ENCODE measurements at places on chromosomes 6 and 20. TPM values are rescaled to one million over a fixed set of nuclear protein-coding genes. Genes with fewer than 3 reads are reported as not detected.
A peak's percentile ranks its signal among the peaks of the same experiment; 100 is the strongest.

- DNase-seq, result no peak
- H3K4me1 ChIP-seq, result no peaks in the 10 kb centered on the region
- H3K4me3 ChIP-seq, result no peak overlapping the region
- H3K27ac ChIP-seq, result no peak overlapping the region
Measured at GRCh38 chr20:36208257-36208656, 28.0 kb upstream of the AAR2 start.

DNA sequence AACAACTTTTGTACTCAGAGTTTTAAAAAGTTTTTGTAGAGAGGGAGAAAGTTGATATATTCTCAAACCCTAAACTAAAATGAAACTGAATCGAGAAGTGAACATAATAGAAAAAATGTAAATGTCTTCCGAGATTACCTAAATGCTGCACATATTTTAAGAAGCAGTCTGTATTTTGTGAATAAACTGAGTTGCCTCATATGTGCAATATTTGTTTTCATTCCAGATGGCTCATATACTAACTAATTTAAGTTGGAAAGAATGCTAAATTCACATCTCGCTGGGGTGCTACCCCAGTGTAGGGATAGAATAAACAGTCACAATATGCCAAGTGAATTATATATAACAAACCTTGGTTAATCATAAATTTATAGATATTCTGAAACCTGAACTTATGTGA, 285.9 kb upstream of the THEMIS start:
- no peak overlapping the region for H3K4me3 ChIP-seq
- DNase-seq, result no peak
- H3K36me3 ChIP-seq, result no peaks in the 10 kb centered on the region
- H3K27me3 ChIP-seq, result no peaks in the 10 kb centered on the region

GRCh38 chr6:1129131-1129530, 182.8 kb upstream of the FOXQ1 start:
- no peak for DNase-seq
- peaks cover 7% of the 10 kb centered on the region for H3K27me3 ChIP-seq
- H3K36me3 ChIP-seq, result no peaks in the 10 kb centered on the region
- H3K4me3 ChIP-seq, result no peak overlapping the region

DNA sequence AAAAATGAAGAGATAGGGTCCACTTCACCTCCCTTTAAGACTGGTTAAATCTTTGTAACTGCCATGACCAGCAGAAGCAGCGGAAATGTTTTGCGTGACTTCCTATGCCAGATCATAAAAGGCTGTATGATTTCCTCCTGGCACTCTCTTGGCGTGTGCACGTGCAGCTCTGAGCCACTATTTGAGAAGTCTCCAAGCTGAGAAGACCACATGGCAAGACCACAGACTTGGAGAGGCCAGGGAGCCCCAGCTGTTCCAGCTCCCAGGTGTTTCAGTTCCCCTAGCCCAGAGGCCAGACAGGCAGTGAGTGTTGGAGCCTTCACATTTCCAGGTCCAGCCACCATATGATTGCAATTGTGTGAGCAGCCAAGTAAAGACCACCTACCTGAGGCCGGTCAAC, 259.3 kb upstream of the RIN2 start:
- no peak overlapping the region for H3K4me3 ChIP-seq

DNA sequence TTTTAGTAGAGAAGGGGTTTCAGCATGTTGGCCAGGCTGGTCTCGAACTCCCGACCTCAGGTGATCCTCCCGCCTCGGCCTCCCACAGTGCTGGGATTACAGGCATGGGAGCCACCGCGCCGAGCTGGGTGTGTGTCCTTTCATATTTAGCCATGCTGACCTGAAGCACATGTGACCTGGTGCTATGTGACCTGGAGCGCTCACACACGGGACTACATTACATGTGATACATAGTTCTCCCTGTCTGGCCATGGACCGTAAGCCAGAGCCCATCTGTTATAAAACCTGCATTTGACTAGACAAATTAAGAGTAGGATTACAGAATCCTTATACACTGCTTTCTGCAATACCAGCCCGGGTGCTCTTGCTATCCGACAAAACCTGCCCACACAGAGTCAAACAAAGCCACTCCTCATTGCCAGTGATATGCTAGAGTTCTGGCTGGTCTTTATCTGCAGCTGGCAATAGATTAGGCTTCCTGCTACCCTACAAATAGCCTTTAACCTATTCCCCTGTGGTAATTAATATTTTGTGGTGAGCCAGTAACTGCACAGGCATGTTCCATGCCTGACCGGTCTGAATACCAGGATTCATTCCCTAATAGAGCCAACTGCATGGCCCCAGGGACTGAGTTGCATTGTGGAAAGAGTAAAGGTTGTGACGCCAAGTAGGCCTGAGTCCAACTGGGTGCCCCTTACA, 26.3 kb upstream of the FAM50B start:
- no peak overlapping the region for H3K4me3 ChIP-seq
- H3K4me1 ChIP-seq, result no peaks in the 10 kb centered on the region
- DNase-seq, result no peak
- no peaks in the 10 kb centered on the region for H3K27me3 ChIP-seq
- no peak overlapping the region for H3K27ac ChIP-seq

GRCh38 chr20:52974179-52974594, 2.0 kb downstream of the TSHZ2 start:
- H3K27me3 ChIP-seq, result no peaks in the 10 kb centered on the region
- peak overlapping the region; percentile 94 for H3K4me3 ChIP-seq
- peaks cover 41% of the 10 kb centered on the region for H3K36me3 ChIP-seq
- peaks cover 46% of the 10 kb centered on the region for H3K4me1 ChIP-seq
- DNase-seq, result peak; percentile 81
- H3K27ac ChIP-seq, result peak overlapping the region; percentile 98

GRCh38 chr6:167745670-167746389, 80.9 kb upstream of the AFDN start:
- DNase-seq, result no peak
- no peaks in the 10 kb centered on the region for H3K4me1 ChIP-seq
- H3K27me3 ChIP-seq, result peaks cover 6% of the 10 kb centered on the region
- H3K27ac ChIP-seq, result no peak overlapping the region
- H3K4me3 ChIP-seq, result no peak overlapping the region
- H3K36me3 ChIP-seq, result no peaks in the 10 kb centered on the region

GRCh38 chr6:105596284-105596755, 193.4 kb upstream of the PREP start:
- no peaks in the 10 kb centered on the region for H3K36me3 ChIP-seq
- no peak overlapping the region for H3K4me3 ChIP-seq
- H3K4me1 ChIP-seq, result peaks cover 5% of the 10 kb centered on the region
- no peaks in the 10 kb centered on the region for H3K27me3 ChIP-seq
- H3K27ac ChIP-seq, result no peak overlapping the region

DNA sequence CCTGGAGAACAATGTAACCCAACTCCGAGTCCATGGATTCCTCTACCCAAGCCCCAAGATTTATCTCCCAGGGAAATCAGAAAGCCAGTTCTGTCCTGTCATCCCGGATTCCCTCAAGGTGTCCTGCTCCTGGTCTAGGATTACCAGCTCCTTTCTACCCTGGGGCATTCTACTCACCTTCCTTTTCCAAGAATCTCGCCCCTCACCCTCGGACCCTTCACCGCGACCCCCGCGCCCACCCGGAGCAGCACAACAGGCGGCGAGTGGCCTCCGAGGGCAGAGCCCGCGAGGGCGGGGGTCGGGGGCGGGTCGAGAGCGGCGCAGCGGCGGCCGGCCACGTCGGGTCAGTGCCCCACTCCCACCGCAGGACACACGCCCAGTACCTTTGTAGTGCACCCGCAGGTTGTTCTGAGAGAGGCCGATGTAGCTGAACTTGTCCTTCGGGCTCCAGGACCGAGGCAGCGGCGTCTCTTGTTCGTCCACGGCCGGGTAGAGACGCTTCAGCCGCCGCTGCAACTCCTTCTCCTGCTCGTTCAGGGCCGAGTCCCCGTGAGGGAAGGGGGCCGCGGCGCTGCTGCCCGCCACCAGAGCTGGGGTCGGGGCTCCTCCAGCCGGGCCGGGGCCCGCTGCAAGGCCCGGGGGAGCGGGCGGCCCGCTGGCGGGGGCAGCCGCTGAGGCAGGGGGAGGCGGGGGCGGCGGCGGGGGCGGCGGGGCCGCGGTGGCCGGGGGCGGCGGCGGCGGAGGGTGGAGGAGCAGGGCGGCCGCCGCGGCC, 897 bp downstream of the RANBP9 start:
- peak overlapping the region; percentile 90 for H3K27ac ChIP-seq
- H3K27me3 ChIP-seq, result no peaks in the 10 kb centered on the region
- H3K36me3 ChIP-seq, result peaks cover 15% of the 10 kb centered on the region
- peak; percentile 50 for DNase-seq
- peaks cover 50% of the 10 kb centered on the region for H3K4me1 ChIP-seq

DNA sequence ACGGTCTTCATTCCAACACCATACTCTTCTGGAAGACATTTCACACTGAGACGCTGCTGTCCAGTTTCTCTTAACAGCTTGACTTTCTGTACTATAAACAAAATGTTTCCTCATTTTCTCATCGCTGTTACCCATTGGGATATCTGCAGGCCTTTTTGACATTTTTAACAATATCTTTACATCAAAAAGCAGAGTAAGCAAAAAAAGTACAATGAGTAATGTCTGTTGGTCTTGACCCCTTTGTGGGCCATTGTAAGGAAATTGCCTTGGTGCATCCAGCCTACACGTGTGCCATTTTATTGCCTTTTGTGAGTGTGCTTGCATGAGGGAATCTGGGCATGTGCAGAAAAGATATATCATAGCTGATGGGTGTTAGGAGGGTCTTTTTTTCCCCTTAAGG, 129.1 kb upstream of the MANEA start:
- H3K4me3 ChIP-seq, result no peak overlapping the region
- no peak overlapping the region for H3K27ac ChIP-seq
- no peak for DNase-seq
- H3K4me1 ChIP-seq, result no peaks in the 10 kb centered on the region

DNA sequence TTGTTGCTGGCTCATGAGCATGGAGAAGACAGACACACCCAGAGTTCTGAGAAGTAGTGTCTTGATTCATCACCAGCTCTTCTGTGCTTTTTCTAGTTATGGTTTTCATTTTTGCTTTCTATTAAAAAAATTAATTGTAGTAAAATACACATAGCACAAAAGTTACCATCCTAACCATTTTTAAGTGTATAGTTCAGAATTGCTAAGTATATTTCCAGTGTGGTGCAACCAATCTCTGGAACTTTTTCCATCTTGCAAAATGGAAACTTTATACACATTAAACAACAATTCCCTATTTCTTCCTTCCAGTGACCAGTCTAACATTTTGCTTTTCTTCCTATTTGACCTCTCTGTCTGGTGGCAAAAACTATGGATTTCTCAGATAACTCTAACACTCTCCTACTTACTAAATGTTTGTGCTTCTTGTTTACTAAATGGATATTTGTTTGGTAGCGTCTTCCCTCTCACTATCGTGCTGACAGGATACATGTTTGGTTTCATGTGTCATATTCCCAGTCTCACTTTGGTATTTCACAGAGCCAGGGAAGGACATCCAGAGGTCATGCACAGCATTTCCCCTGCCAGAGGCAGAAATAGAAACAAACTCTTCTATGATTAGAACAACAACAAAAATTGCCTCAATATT, 40.6 kb downstream of the TXLNB start:
- peak overlapping the region; percentile 20 for H3K27ac ChIP-seq
- H3K36me3 ChIP-seq, result no peaks in the 10 kb centered on the region
- no peak for DNase-seq
- no peaks in the 10 kb centered on the region for H3K27me3 ChIP-seq
- H3K4me3 ChIP-seq, result no peak overlapping the region
- H3K4me1 ChIP-seq, result peaks cover 40% of the 10 kb centered on the region

- H3K36me3 ChIP-seq, result no peaks in the 10 kb centered on the region
- no peak overlapping the region for H3K4me3 ChIP-seq
- no peaks in the 10 kb centered on the region for H3K27me3 ChIP-seq
- no peaks in the 10 kb centered on the region for H3K4me1 ChIP-seq
- H3K27ac ChIP-seq, result no peak overlapping the region
- DNase-seq, result no peak
Measured at GRCh38 chr6:6469074-6469473, 119.4 kb upstream of the LY86 start.

DNA sequence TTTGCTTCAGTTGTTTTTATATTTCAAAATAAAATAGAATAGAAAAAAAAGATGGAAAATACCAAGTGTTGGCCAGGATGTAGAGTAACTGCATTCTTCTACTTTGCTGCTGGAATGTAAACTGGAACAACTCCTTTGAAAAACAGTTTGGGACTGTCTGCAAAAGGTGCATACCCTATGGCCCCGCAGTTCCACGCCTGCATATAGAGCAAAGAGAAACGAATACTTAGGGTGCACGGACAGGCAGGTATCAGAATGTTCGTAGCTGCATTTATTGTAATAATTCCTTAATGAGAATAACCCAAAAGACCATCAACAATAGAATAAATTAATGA, 603 bp upstream of the RAB23 start:
- DNase-seq, result peak; percentile 10
- no peak overlapping the region for H3K27ac ChIP-seq
- H3K36me3 ChIP-seq, result peaks cover 2% of the 10 kb centered on the region

Gene UBD
- total RNA-seq, result not detected

Gene BCL2L1
- 89.2 TPM for total RNA-seq

Gene CALHM4
- not detected for total RNA-seq

Data from activated naive CD4-positive, alpha-beta T cell treated with anti-CD3 and anti-CD28 coated beads for 36 hours (primary cell).